ENCODE measurements at places on chromosomes 16 and 17. TPM values are rescaled to one million over a fixed set of nuclear protein-coding genes. Genes with fewer than 3 reads are reported as not detected.

CLEC19A gene
- not detected for total RNA-seq

GDPD1 gene
- total RNA-seq: 3.4 TPM

MMP15 gene
- 10.6 TPM for total RNA-seq

SLC46A1 gene
- 11.2 TPM for total RNA-seq

KRT40 gene
- not detected for total RNA-seq

NPIPA8 gene
- 0.26 TPM for total RNA-seq

TBC1D3E gene
- 0.26 TPM for total RNA-seq

IL34 gene
- 10.6 TPM for total RNA-seq

FNDC8 gene
- not detected for total RNA-seq

SEPTIN12 gene
- total RNA-seq: not detected

GSDMA gene
- total RNA-seq: 0.21 TPM

ASGR2 gene
- not detected for total RNA-seq

VKORC1 gene
- total RNA-seq: 43.8 TPM

SMIM36 gene
- not detected for total RNA-seq

P2RX1 gene
- 19.6 TPM for total RNA-seq

QRICH2 gene
- 3.2 TPM for total RNA-seq

ANKS3 gene
- total RNA-seq: 22.1 TPM

CBLN1 gene
- total RNA-seq: 6.8 TPM

CDH1 gene
- 35.2 TPM for total RNA-seq

MAF gene
- 39.1 TPM for total RNA-seq

HYDIN gene
- 6.8 TPM for total RNA-seq

PYY gene
- not detected for total RNA-seq

EFNB3 gene
- 3.3 TPM for total RNA-seq

CLEC16A gene
- total RNA-seq: 19.9 TPM

C16orf92 gene
- not detected for total RNA-seq

OSGIN1 gene
- total RNA-seq: 0.21 TPM

PGAP6 gene
- total RNA-seq: 15.9 TPM

PTRH2 gene
- total RNA-seq: 9.4 TPM

TM4SF5 gene
- total RNA-seq: not detected

TBC1D26 gene
- total RNA-seq: 1.3 TPM

LGALS9 gene
- total RNA-seq: 6.5 TPM

C16orf74 gene
- total RNA-seq: 6.6 TPM

OR1A1 gene
- total RNA-seq: not detected

HSD17B2 gene
- total RNA-seq: 31.6 TPM

SLC16A6 gene
- total RNA-seq: 0.74 TPM

PROCA1 gene
- 1.7 TPM for total RNA-seq

IGF2BP1 gene
- 2.9 TPM for total RNA-seq

KRT33B gene
- not detected for total RNA-seq

ACSF3 gene
- 19.7 TPM for total RNA-seq

KRT14 gene
- not detected for total RNA-seq

KRTAP9-1 gene
- total RNA-seq: not detected

UTS2R gene
- not detected for total RNA-seq

RAMP2 gene
- total RNA-seq: 16.0 TPM

Measured in urinary bladder (tissue), 4 donors.